Activated naive CD4-positive, alpha-beta T cell treated with anti-CD3 and anti-CD28 coated beads, Interleukin-2, amount 10 ng/mL, durations not matched to agents 7 days and 5 days (primary cell): ENCODE measurements at places on chromosomes 6 and 20.

DNA sequence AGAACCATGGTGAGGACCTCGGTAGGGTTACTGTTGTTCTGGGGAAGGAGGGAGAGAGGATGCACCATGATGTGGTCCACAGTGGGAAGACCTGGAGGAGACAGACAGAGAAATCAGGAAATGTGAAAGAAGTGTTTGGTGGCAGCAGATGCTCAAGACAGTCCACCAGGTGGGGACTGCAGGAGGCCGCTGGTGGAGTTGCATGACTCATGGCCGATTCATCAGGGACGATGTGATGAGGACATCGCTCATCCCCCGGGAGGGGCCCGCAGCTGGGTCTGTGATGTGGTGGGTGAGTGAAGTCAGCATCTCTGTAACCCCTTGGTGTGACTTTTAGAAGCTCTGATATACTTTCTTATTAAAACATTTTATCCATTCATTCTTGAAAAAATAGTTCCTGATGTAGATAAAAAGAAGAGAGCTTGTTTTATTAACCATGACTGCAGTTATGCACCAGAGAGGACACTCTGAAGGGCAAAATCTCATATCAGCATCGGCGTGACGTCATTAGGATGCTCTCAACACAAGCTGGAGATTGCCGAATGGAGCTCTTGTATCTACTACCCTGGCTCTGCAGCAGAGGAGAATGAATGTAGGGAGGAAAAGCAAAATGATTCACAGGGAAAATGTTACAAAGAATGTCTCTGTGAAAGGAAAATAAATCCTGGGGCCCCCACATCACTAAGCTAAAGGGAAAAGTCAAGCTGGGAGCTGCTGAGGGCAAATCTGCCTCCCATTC, 71.2 kb downstream of the RAMACL start:
- DNase-seq, result no peak

- DNase-seq, result peak; percentile 21
Observed at GRCh38 chr6:85865420-85866369, 223.0 kb upstream of the SYNCRIP start.

DNA sequence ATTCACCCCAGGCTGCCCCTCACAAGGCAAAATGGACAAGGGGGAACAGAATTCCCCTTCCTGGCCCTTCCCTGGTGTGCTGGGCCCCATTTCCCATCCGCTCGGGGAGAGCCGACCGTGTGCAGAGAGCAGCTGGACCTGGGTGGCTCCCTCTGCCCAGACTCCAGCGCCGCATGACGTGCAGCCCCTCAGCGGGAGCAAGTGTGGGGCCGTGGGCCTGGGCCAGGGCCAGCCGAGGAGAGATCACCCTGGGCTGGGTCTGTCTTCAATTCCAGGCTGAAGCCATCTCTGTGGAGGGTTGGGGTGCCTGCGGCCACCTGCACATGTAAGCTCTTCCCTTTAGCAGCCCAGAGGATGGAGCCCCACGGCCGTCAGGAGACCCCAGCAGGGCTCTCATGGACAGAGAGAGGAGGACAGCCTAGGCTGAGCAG, 241.8 kb downstream of the TTLL2 start:
- no peak for DNase-seq

GRCh38 chr20:38735172-38735571, 10.9 kb downstream of the SLC32A1 start:
- no peak for DNase-seq

DNA sequence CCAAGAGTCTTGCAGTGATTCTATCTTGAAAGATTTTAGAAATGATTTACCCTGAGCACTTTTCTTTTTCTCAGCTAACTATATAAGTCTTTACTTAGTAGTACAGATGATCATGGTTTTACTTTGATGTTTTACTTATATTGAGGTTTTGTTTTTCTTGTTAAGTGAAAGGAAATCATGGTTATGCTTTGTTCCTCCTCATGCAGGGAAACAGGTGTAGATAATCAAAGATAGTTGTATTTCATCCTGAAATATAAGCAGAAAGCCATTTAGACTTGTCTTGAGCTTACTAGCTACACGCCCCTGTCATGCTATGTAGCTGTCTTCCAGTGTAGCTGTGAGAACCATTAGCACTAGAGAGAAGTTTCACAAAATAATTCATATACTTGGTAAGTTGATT, 113.9 kb downstream of the HIVEP1 start:
- no peak for DNase-seq

- DNase-seq, result peak; percentile 22
Observed at GRCh38 chr6:107179004-107179403, 63.7 kb upstream of the BEND3 start.

DNA sequence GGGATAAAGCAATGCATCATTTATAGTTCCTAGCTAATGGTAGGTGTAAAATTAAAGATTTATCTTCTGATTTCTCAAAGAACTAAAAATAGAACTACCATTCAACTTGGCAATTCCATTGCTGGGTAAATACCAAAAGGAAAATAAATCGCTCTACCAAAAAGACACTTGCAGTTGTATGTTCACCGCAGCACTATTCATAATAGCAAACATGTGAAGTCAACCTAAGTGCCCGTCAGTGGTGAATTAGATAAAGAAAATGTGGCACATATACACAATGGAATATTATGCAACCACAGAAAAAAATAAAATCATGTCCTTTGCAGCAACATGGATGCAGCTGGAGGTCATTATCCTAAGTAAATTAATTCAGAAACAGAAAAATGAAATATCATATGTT, 279.8 kb upstream of the PRND start:
- DNase-seq, result no peak

GRCh38 chr6:15608396-15608795, 54.4 kb downstream of the DTNBP1 start:
- no peak for DNase-seq

- no peak for DNase-seq
Observed at GRCh38 chr6:152096863-152097496, 289.5 kb downstream of the ESR1 start.

DNA sequence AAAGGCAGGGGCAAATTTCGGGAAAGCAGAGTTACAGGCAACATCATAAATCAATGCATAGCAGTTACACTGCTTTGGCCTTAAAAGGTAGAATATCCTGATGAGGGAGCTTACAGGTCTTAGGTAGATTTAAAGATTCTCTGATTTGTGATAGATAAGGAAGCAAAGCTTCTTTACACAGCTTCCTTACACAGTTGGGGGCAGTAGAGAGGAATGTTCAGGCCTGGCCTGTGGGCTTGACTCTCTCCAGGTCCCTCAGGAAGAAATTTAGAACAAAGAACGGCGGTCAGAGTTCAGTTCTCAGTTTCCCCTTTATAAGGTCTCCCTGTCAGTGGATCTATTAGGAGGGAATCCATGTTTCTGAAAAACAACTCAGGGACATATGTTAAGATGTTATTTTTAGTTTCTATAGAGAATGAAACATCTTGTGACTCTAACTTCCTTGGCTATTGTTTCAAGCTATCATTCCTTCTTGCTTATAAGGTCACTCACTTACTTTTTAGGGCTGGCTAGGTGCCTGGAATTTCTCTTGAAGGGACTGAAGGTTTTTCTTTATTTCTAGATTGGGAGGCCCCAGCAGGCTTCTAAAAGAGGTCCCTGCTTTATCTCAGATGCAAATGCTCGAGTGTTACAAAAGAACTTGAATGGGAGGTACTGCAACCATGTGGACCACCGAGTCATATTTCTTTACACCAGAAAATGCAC, 11.8 kb downstream of the HLA-B start:
- no peak for DNase-seq

GRCh38 chr6:25369036-25369432, 89.9 kb downstream of the CARMIL1 start:
- no peak for DNase-seq

GRCh38 chr6:13597073-13597472, 18.1 kb upstream of the NOL7 start:
- no peak for DNase-seq

GRCh38 chr6:113464536-113464935, 392.6 kb upstream of the MARCKS start:
- no peak for DNase-seq

DNA sequence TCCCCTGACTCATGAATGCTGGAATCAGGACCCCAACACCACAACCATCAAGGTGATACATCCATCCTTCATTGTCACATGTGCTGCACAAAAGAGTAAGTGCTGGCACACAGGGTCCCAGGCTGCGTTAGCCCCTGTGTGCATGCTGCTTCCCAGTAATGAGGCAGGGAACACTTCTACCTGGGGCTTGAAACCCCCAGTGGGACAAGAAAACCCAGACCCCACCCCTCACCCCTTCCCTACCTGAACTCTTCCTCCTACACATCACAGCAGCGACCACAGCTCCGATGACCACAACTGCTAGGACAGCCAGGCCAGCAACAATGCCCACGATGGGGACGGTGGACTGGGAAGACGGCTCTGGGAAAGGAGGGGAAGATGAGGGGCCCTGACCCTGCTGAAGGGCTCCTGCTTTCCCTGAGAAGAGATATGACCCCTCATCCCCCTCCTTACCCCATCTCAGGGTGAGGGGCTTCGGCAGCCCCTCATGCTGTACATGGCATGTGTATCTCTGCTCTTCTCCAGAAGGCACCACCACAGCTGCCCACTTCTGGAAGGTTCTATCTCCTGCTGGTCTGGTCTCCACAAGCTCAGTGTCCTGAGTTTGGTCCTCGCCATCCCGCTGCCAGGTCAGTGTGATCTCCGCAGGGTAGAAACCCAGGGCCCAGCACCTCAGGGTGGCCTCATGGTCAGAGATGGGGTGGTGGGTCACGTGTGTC, 2.0 kb downstream of the HLA-B start:
- no peak for DNase-seq

GRCh38 chr6:139690007-139690406, 315.6 kb upstream of the CITED2 start:
- no peak for DNase-seq

DNA sequence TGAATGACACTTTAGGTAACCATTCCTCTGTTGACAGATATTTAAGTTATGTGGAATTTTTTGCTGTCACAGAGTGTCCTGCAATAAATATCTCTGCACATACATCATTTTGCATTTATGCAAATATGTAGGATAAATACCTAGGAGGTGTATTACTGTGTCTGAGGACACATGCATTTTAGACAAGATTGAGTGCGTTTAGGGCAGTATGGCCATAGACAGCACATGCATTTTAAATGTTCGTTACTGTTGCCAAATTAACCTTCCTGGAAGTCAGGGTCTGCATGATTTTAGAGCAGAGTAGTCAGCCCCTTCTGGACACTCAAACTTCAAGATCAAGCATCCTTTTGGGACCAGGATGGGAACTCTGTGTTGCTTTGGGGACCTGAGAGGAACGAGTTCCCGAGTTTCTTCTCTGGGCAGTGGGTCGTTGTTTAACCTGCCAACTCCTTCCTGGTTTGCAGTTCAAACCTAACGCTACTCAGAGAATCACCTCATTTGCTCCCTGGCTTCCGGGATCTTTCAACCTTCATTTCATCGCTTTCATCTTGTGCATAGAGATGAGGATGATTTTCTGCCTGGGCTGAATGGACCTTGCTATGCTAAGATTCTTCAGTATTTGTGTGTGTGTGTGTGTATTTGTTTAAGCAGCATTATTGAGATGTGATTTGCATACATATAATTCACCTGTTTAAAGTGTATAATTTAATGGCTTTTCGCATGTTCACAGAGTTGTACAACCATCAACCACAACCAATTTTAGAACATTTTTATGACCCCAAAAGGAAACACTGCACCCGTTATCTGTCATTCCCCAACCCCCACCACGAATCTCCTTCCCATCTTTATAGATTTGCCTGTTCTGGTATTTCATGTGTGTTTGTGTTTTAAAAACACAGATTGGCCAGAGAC, 9.8 kb downstream of the BCAS4 start:
- DNase-seq, result peak; percentile 58

- no peak for DNase-seq
Observed at GRCh38 chr6:109892451-109893435, 85.4 kb upstream of the GPR6 start.

GRCh38 chr6:121771937-121772720, 336.7 kb downstream of the GJA1 start:
- no peak for DNase-seq

DNA sequence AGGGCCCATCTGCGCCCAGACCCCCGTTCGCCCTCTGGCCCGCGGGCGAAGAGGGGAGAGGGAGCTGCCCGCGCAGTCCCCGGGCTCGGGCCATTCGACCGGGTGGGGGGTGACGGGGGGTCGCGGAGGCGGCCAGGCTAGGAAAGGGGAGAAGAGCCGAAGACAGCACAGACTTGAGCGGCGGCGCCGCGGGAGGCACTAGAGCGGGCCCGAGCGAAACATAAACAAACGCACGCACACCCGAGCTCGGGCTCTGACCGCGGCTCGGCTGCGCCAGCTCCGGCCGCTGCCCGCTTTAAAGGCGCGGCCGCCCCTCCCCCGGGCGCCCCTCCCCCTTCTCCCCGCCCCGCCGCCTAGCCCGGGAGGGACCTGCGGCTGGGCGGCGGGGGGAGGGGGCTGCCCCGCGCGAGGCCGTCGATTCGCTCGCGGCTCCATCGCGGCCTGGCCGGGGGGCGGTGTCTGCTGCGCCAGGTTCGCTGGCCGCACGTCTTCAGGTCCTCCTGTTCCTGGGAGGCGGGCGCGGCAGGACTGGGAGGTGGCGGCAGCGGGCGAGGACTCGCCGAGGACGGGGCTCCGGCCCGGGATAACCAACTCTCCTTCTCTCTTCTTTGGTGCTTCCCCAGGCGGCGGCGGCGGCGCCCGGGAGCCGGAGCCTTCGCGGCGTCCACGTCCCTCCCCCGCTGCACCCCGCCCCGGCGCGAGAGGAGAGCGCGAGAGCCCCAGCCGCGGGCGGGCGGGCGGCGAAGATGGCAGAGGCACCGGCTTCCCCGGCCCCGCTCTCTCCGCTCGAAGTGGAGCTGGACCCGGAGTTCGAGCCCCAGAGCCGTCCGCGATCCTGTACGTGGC, at the start of gene FOXO3:
Gene FOXO3, plus strand, starts transcription at position 455 of the 846 bp plus-strand sequence. Its CDS starts 292 bp downstream, at position 747.
- peak; percentile 72 for DNase-seq

DNA sequence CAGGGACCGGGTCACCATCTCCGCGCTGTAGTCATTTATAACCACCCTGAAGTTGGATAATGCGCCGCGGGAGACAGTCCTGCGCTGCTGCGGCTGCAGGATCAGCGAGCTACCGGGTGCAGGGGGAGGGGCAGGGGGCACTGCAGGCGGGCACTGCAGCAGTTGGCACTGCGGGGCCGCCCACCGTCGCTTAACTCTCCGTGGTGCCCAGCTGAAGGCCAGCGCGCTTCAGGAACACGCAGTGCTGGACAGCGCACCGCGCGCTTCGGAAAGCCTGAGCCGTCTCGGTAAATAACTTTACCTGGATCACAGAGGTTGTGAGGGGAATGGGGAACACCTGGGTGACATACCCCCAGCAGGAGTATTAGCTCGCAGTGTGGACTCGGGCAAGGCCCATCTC, 12.4 kb upstream of the LRFN2 start:
- no peak for DNase-seq

GRCh38 chr20:34511891-34512265, 4.3 kb upstream of the DYNLRB1 start:
- DNase-seq, result no peak

GRCh38 chr6:137756788-137757187, 110.3 kb upstream of the TNFAIP3 start:
- no peak for DNase-seq

GRCh38 chr20:61772828-61773631, 292.7 kb downstream of the TAF4 start:
- no peak for DNase-seq

GRCh38 chr6:168938546-168938945, 315.1 kb downstream of the THBS2 start:
- DNase-seq, result no peak
